ENCODE measurements at places on chromosomes 6 and 20. TPM values are rescaled to one million over a fixed set of nuclear protein-coding genes. Genes with fewer than 3 reads are reported as not detected.
A peak's percentile ranks its signal among the peaks of the same experiment; 100 is the strongest.

The SLC32A1 gene
- not detected for total RNA-seq

DNA sequence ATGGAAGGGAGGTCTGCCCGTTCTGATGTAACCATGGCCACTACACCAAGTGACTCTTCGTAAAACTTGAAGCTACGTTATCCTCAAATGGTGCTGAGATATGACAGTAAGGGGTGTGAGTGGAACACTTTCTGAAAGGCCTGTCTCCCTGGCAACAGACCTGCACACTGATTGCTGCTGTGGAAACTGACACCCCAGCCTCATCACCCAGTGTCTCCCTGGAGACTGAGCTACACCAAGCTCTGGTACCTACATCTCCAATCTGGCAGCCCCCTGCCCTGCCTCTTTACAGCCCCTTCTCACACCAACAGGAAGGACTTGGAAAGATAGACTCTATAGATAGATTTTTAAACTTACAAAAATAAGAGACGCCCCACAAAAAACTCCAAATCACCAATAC is 13.2 kb downstream of the PI16 start:
- no peak overlapping the region for H3K27ac ChIP-seq
- H3K36me3 ChIP-seq = peaks cover 49% of the 10 kb centered on the region
- peaks cover 25% of the 10 kb centered on the region for H3K4me1 ChIP-seq
- no peaks in the 10 kb centered on the region for H3K27me3 ChIP-seq
- no peak for DNase-seq
- no peak overlapping the region for H3K4me3 ChIP-seq

DNA sequence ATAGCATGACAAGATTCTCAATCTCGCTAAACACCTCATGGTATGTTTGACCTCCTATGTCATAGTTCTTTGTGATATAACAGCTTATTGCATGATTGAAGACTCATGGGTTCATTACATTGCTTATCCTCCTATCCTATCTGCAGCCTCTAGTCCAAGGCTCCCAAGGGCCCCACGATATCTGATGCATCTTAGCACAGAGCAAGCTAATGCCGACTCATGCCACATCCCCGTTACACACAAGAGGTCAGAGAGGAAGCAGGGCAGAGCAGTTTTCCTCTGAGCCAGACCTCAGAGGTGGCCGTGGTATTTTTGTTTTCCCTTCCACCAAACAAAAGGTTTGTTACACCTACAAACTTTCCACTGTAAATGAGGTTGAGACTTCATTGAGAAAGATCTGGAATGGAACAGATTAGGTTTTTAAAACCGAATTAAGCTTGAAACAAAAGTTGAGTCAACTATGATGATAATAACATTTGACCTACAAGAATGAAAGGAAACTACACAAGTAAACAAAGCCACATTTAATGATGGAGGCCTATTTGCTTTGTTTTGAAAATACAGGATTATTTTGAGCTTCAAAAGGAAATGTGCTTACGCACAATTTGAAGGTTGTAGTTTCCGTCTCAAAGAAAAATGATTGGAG is 133.9 kb upstream of the MYLIP start:
- H3K4me1 ChIP-seq = no peaks in the 10 kb centered on the region
- H3K4me3 ChIP-seq = no peak overlapping the region
- no peaks in the 10 kb centered on the region for H3K36me3 ChIP-seq
- no peaks in the 10 kb centered on the region for H3K27me3 ChIP-seq
- no peak for DNase-seq
- H3K27ac ChIP-seq = peak overlapping the region; percentile 53

GRCh38 chr6:158078320-158078719 is 89.7 kb downstream of the SERAC1 start:
- peaks cover 11% of the 10 kb centered on the region for H3K36me3 ChIP-seq
- no peak overlapping the region for H3K4me3 ChIP-seq
- no peak overlapping the region for H3K27ac ChIP-seq
- H3K4me1 ChIP-seq = no peaks in the 10 kb centered on the region

DNA sequence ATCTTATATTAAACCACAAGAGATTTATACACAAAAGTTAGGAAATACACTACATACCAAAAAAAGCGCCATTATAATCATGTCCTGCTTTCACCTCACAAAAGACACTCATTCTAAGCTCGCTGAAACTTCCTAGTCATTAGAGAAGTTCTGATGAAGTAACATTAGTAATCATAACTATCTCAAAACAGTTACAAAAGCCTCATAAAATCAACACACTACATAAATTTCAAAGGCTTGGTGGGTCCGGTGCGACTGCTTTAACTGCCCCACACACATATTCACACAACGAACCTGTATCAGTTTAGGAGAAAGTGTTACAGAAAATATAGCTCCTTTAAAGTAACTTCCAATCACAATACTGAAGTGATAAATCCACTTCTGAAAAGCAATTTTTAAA is 1.9 kb downstream of the PHIP start:
- no peaks in the 10 kb centered on the region for H3K36me3 ChIP-seq
- peaks cover 57% of the 10 kb centered on the region for H3K4me1 ChIP-seq
- no peak for DNase-seq

The MACROD2 gene
- not detected for total RNA-seq

The PAX1 gene
- not detected for total RNA-seq

The COL12A1 gene
- total RNA-seq = not detected

GRCh38 chr6:151075527-151075926 is 164.2 kb upstream of the AKAP12 start:
- H3K36me3 ChIP-seq = no peaks in the 10 kb centered on the region
- H3K4me3 ChIP-seq = no peak overlapping the region
- no peaks in the 10 kb centered on the region for H3K4me1 ChIP-seq
- H3K27me3 ChIP-seq = no peaks in the 10 kb centered on the region

The TMC2 gene
- not detected for total RNA-seq

The MLN gene
- total RNA-seq = not detected

Measured in CD8-positive, alpha-beta memory T cell (primary cell).